ENCODE measurements at places on chromosomes 1 and 21.

- DNase-seq: peak; percentile 96
These were observed at the start of gene NPPA for GRCh38 chr1:11847667-11848372. Gene NPPA, minus strand, starts transcription at chr1:11847783. Its CDS starts 99 bp downstream, at chr1:11847684.

DNA sequence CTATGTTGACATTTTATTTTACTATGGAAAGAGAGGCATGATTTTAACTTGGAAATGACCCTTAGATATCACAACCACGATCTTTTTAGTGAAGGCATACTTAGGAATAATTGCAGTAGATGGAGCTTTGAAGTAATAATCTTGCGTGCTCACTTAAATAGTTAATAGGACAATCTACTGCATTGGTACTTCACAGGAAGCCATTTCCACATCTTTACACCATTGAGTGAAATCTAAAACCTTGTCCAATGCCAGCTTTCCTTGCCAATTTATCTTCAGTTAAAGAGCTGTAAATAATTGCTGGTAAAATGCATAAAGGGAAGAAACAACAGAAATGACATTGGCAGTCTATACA is 586.3 kb downstream of the ADGRL2 start:
- no peak for DNase-seq

DNA sequence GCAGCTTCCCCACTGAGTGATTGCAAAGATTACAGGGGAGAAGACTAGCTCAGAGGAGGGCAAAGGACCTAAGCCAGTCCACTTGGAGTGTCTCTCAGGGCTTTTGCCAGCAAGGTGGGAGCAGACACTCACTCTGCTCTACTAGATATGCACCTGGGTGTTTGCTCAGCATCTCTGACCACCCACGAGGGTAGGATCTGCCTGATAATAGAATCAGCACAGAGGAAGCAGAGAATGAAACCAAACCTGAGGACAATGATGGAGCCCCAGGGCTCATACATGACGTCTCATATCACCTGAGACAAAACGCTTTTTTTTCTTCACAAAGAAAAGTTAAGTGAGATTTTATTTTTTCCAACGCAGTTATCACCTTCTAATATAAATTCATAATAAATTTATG is 79.4 kb downstream of the RRAGC start:
- no peak for DNase-seq

DNA sequence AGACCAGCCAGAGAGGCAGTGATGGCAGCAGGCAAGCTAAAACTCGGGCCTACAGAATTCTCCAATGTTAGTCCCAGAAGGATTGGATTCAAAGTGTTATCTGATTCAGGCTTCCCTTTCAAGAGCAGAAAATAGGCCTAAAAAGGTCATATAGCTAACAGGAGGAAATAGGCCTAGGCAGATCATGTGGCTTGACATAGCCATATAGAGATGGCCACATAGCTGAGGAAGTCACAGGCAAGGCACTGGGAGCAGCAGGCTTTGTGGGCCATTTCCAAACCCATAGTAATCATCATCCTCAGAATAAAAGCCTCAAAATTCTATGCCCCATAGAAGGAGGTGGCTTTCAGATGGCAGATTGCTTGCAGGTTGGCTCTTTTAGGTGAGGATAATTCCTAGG is 29.0 kb upstream of the LMO4 start:
- no peak for DNase-seq

GRCh38 chr1:41560496-41560895 is 76.0 kb upstream of the EDN2 start:
- DNase-seq: no peak

- DNase-seq: no peak
These were observed 142.5 kb downstream of the SYF2 start for GRCh38 chr1:25089772-25090171.

DNA sequence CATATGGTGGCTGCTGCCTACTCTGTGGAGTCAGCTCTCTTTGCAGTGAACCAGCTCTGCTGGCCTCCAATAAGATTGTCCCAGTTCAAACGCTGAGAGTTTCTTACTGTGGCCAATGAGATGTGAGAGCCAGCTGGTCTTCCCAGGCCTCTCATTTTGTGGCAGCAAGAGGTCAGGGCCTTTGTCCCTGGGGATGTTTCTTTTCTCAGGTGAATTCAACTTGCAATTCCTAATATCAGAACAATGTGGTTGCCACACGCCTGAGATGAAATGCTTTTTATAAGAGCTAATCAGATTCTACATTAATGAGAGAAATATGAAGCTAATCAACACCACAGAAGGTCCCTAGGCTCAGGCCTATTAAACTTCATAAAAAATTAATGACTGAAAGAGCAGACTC is 660.1 kb upstream of the CAMK1G start:
- DNase-seq: no peak
